ENCODE measurements at places on chromosomes 13 and 19.

- no peak for DNase-seq
Observed at GRCh38 chr13:34151885-34152284, 333.9 kb downstream of the RFC3 start.

- no peak for DNase-seq
Observed at GRCh38 chr13:27966641-27967202, 2.4 kb downstream of the CDX2 start.

- DNase-seq = no peak
Observed at GRCh38 chr13:23705583-23705982, 135.4 kb downstream of the TNFRSF19 start.

- DNase-seq = no peak
Observed at GRCh38 chr13:113158946-113159345, 498 bp downstream of the PROZ start.

DNA sequence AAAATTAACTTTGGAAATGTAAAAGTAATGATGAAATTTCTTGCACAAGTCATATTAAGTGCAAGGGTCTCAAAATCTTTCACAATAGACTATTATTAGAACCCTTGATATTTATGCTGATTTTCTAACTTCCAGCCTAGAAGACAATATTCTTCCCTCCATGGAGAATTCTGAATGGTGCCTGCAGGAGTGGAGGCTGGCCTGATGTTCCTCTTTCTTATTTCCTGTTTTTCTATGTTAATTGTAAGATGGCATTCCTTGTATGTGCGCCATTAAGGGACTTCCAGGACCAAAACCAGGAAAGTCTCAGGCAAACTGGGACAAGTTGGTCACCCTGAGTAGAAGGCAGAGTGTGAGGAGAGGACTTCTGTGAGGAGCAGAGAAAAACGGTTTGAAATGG is 294.9 kb downstream of the DLEU7 start:
- DNase-seq = no peak

DNA sequence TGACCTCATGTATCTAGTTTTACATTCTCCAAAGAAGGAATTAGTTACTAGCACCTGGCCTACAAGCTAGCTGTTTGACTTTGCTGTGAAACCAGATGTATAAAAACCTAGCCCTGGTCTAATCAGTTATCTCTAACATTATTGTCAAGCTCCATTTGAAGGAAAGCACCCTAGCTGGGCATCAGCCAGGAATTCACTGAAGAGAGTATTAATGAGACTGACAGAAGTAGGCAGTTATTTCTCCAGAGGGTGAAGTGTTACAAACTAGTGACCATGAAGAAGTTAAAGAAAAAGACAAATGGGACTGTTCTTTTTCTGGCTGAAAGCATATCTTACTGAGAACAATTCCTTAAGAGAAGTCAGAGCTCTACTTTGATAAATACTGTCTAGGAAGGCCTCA is 2529.3 kb upstream of the PCDH20 start:
- peak; percentile 3 for DNase-seq

- DNase-seq = no peak
Observed at GRCh38 chr19:20969898-20970297, 46.8 kb downstream of the ZNF85 start.

DNA sequence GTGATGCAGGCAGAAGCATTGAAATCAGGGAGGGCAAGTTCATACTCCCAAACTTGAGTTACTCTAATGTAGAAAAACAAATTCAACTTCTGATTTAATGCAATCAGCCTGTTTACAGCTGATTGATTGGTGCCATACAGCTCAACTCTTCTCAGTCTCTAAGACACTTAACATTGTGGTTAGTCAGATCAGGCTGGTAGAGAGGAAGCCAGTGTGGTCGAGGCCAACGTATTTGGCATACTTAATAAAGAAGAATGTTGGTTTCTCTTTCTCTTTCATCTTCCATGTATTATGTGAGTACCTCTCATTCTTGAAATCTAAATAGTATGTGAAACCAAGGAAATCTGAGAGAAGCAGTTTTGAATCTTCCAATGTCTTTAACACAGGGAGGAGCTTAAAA is 255.0 kb upstream of the SLITRK1 start:
- peak; percentile 77 for DNase-seq

GRCh38 chr13:111389621-111390521 is 69.4 kb downstream of the TEX29 start:
- DNase-seq = no peak

- no peak for DNase-seq
Observed at GRCh38 chr13:39020853-39021462, 16.9 kb downstream of the PROSER1 start.

DNA sequence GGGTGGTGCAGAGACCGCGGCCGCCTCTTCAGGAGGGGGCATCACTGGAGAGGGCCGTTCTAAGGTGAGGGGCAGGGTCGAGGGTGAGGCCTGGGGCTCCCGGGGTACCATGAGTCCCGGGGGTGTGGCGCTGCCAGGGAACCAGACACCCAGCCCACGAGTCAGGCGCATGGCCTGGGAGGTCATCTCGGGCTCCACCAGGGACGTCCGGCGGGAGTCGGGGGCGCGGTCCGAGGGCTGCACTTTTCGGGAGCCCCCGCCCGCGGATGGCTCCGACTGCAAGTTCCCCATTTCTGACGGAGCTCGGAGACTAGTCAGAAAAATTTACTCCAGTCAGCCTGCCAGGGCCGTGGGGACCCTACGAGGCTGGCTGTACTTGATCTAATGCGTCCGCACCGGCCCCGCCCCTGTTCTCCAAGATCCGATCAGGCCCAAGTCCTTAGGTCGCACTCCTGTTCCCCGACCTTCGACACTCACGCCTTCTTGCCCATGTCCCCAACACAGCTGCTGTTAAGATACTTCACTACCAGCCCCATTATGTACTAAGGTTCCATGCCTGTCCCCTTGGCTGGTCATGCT is 774 bp downstream of the GGN start:
- DNase-seq = no peak

GRCh38 chr13:76889254-76889653 is 3.0 kb upstream of the KCTD12 start:
- DNase-seq = no peak

DNA sequence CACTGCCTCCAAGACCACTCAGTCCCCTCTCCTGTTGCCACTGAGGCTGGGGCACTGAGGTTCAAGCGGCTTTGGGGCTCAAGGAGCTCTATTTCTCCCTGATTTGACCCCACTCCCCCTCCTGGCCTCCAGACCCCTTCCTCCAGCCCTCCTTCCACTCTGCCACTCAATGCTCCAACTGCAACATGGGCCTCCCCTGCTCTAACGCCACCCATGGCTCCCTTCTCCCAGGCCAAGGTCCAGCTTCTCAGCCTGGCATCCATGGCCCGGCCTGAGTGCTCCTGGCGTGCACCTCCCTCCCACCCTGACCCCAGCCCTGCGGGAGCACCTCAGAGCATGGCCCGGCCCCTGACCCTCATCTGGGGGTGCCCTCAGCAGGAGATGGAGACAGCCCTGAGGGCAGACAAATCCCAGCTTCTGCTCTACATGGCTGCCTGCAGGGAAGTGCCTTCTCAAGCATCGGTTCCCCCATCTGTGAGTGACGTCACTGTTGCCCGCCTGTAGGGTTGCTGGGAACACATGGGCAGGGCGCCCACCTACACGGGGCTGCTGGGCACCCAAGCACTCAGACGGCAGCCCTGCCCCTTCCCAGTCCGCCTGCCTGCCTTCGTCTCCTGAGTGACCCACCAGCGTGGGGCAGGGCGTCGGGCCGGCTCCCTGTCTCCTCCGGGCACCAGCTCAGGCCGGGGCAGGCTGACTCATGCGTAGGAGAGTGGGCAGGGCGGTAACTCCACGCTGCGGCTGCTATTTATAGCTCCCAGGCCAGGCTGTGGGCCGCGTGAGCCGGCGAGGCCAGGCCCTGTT is 1.6 kb upstream of the DIRAS1 start:
- DNase-seq = peak; percentile 86

Measured in M059J (cell line).